Activated T-helper 1 cell treated with anti-CD3 and anti-CD28 coated beads, Interleukin-2, amount 50 U/mL, for 16 hours (primary cell): ENCODE measurements at places on chromosomes 3 and 15.

- no peak for DNase-seq
Observed at GRCh38 chr15:77032052-77032646, 37.2 kb downstream of the PSTPIP1 start.

GRCh38 chr3:40862946-40863345 lies 336.4 kb upstream of the CTNNB1 start:
- no peak for DNase-seq

- DNase-seq: no peak
Observed at GRCh38 chr3:61300006-61300380, 48.7 kb upstream of the FHIT start.

GRCh38 chr3:110414855-110415254 lies 656.8 kb upstream of the NECTIN3 start:
- DNase-seq: no peak

DNA sequence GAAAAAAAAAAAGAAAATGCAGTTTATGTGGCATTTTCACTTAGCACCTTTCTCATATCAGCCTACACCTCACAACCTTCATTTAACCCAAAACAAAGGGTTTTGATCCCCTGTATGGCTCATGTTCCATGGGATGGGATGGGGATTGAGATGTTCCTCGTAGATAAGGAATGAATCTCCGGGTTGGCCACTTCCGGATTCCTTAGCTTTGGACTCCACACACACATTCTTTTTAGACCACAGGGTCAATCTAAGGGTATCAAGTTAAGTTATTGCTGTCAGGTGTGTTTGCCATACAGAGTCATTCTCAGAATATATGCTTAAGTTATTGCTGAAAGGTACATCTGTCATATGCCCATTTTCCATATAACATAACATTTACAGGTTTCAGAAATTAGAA lies 301.4 kb upstream of the TGFBR2 start:
- DNase-seq: no peak

GRCh38 chr3:150800722-150801121 lies 37.8 kb upstream of the SIAH2 start:
- DNase-seq: no peak
